ENCODE measurements at places on chromosomes 12 and 14.

- no peak for DNase-seq
Observed at GRCh38 chr12:15015121-15015520, 42.3 kb downstream of the PDE6H start.

DNA sequence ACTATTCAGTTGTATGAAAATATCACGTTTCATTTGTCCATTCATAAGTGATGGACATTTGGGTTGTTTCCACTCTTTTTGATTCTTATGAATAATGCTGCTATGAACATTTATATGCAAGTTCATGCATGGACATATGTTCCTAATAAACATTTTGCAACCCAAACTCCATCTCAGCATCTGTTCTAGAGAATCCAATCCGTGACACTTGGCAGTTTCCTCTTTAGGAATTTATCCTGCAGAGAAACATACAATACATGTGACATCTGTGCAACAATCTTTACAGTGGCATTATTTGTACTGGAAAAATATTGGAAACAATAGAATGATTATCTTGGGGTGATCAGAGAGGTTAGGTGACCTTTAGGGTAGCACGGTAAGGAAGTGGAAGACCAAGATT, 290.8 kb upstream of the SRRM4 start:
- no peak for DNase-seq

GRCh38 chr12:27280412-27280811, 36.3 kb downstream of the STK38L start:
- DNase-seq, result no peak

DNA sequence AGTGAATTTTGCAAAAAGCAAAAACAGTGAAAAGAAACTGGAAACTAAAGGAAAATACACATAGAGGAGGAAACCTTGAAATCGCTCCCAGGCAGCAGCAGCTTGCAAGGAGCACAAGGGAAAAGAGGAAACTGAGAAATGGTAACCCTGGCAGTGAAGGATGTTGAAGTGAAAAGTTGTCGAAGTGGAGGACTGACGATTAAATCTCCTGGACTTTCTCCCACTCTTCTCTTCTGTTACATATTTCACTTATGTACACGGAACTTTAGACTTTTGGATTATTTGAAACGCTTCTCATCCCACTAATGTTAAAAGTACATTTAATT, 388.8 kb upstream of the USP15 start:
- no peak for DNase-seq

GRCh38 chr14:104546591-104547309, 32.8 kb upstream of the C14orf180 start:
- DNase-seq, result no peak

DNA sequence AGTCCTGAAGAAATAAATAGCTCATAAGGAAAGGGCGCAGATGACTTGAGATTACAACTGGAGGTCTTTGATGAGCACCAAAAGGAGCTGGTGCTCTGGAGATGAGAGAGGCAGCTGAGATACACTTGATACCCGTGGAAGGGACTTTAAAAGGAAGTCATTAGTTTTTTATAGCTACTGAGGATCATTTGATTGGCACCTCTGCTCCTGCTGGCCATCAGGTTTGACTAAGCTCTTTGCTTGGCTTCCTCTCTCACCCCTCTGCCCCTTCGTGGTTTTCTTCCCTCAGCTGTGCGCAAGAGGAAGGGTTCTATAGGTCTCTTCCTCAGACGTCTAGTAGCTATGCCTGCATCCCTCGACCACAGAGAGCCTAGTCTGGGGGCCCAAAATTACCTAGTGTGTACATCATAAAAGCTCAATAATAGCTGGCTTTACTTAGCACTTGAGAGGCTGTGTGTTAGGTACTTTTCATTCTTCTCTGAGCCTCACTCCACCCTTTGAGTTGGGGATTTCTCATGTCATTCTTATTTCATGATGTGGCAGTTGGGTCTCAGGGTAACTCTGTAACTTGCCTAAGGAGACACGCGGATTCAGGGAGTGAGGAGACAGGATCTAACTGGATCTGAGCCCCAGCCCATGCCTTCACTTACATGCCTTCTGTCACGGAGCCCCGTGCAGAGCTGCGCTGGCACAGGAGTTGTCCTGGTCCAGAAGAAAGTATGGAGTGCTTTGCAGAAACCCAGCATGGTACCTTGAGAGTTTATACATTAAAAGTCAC, 68.4 kb upstream of the ASPG start:
- no peak for DNase-seq

- DNase-seq, result no peak
Observed at GRCh38 chr12:6204533-6205143, 4.4 kb downstream of the CD9 start.

DNA sequence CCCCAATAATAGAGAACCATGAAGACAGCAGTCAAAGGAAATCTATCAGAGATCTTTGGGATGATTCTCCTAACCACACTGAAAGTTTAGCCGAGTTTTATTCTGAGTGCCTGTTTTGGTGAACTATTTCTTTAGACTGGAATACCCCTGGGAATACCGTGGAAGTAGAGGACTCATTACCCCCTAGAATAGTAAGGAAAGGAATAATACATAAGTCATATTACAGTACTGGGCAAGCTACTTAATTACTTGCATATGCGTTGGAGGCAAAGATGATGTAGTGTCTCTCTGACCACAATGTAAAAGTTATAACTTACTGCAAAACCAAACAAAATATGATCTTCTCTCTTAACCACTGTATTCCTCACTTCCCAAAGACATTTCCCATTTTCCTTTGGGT, 25.5 kb downstream of the ZC2HC1C start:
- no peak for DNase-seq

- no peak for DNase-seq
Observed at GRCh38 chr12:79069009-79069408, 204.4 kb downstream of the SYT1 start.

- no peak for DNase-seq
Observed at GRCh38 chr14:103819503-103820307, 27.7 kb downstream of the PPP1R13B start.

- no peak for DNase-seq
Observed at GRCh38 chr14:59160506-59160905, 28.0 kb upstream of the DAAM1 start.

- no peak for DNase-seq
Observed at GRCh38 chr14:100434911-100435438, 111.8 kb downstream of the SLC25A47 start.

DNA sequence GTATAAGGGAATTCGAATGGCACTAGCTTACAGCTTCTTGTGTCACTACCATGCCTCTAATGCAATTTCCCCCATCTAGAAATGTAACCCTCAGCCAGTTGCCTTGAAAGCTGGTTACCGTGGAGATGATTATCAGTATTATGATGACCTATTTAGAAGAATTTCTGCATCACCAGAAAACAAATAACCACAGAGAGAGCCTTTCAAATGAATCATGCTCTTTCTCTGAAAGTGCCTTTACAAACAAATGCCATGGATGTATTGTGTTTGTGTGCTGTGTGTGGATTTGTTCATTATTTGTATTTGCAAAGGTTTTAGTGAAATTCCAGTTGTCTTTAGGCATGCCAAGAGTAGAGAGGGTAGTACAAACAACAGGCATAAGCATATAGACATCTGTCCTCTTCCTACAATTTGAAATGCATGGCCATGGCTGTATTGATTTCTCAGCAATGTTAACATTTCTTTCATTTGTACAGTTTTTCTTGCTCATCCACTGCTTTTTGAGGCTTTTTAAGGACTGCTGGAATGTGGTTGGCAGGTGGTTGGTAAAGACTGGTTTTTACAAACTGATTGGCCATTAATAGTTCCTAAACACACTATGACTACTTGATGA, 266.5 kb downstream of the PAWR start:
- no peak for DNase-seq

- no peak for DNase-seq
Observed at GRCh38 chr12:15274561-15274967, 47.7 kb upstream of the PTPRO start.

GRCh38 chr12:21456291-21456780, 18.9 kb downstream of the PYROXD1 start:
- DNase-seq, result peak; percentile 72

GRCh38 chr14:35196571-35196970, 74.2 kb downstream of the PRORP start:
- DNase-seq, result peak; percentile 23

DNA sequence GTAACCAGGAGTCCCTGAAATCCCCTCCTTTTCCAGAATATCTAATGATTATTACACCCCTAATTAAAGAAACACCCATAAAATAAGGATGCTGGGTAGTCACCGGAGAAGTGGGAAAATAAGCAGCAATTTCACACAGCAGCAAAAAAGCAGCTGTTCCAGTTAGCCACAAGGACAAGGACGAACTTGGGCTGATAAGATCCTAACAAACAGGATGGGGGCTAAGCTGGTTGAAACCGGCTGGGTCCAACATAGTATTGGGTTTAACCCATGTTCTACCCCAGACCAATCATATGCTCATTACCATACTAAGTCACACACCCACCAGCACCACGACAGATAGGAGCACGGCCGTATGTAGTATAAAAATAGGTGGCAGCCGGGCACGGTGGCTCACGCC, 100.7 kb downstream of the RPL10L start:
- DNase-seq, result no peak

DNA sequence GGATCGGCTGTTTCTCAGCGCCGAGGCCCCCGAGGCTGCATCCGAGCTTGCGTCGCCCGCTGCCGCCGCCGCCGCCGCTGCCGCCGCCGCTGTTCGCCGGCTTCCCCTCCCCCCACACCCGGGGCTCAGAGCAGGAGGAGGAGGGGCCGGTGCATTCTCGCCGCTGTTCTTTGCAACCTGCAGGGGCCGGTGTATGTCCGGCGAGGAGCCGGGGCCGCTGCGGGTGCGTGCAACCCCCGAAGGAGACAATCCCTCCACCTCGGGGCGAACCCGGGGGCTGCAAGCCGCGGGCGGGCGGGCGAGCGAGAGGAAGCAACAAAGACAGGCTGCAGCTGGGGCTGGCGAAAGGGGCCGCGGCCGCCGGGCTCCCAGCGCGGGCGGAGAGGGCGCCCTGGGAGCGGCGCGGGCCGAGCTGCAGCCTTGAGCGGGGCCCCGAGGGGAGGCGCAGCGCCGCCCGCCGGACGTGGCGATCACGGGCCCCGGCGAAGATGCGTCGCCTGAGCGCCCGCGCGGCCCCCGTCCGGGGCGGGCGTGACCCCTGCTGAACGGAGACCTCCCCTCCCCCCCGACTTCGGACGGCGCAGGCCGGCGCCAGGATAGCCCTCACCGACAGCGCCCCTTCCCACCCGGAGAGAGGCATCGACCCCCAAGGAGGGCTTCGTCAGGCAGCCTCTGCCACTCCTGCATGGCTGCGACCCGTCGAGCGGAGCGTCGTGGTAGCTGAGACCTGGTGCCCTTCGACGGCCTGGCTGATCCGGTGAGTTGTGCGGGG, 702 bp downstream of the FAM222A start:
- DNase-seq, result peak; percentile 57

DNA sequence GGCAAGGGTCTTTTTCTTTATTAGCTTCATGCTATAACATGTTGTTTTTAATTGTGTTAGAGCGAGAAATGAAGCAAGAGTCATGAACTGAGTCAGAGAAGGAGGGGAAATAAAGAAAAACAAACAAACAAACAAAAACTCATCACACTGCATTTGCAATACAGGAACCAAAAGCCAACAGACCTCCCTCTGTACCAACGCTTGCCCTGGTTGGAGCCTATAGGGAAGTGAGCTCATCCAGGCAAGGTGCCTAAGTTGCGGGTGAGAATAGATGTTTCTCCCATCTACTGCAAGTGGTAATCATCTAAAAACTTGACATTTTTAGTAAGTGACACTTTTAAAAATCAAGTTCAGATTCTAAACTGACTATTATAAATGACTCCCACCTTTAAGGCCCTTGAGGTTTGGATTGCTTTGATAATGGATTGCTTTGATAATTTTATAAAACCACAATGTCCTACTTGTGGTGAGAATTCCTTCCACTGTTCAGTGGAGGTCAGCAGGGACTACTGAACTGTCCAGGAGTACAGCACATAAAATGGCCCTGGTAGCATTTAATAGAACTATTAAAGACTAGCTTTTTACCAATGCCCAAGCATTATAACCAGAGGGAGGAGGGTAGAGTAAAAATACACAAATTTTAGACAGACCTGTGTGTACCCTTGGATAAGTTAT, 31.3 kb downstream of the SLC38A1 start:
- no peak for DNase-seq

- no peak for DNase-seq
Observed at GRCh38 chr14:94019329-94019728, 6.8 kb upstream of the OTUB2 start.

- no peak for DNase-seq
Observed at GRCh38 chr12:4112290-4112689, 161.3 kb upstream of the CCND2 start.

- peak; percentile 23 for DNase-seq
Observed at GRCh38 chr12:128914908-128915563, 61.8 kb downstream of the GLT1D1 start.

DNA sequence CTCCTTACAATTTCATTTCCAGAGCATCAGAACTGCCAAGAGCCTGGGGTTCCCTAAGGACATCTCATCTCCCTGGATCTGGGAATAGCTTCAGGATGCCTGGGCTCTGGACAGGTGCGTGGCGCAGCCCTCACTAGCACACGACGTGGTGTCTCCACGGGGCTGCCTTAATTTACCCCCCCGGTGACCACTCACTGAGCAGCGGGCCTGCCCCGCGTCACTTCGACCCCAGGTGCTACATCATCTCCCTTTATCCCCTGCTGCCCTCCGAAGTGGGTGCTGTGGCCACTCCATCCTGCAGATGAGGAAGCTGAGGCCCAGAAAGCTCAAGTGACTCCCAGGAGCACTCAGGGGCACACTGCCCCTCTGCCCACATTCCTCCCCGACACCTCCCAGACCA, 177.8 kb upstream of the SFSWAP start:
- no peak for DNase-seq

DNA sequence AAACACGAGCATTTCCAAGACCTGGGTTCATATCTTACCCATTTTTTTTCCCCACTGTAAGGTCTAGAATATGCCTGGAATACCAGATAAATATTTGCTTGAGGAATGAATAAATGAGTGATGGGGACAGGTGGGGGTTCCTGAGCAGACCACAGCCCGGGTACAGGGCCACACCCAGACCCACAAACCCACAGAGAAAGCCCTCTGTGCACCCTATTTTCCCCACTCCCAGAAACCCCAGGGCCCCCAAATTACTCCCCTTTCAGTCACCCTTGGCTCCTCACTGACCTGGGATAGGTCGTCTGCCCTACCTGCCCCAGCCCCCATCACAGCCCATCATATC, 66.5 kb upstream of the DDX11 start:
- no peak for DNase-seq

DNA sequence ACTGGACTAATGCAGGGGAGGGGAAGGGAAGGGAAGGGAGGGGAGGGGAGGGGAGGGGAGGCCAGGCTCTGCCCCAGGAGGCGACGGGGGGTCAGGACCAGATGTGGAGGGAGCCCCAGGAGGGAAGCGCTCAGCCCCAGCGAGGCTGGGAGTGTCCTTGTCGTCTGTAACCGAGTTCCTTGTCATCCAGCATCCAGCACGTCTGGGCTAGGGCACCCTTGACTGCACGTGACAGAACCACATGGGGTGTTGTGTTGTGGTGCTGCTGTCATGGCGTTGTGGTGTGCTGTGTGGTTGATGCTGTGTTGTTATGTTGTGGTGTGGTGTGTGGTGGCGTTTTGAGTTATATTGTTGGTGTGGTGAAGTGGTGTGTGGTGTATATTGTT, 28.4 kb upstream of the SFSWAP start:
- peak; percentile 49 for DNase-seq

Data from CD4-positive, alpha-beta T cell treated with Interleukin-12 subunit alpha and Interleukin-12 subunit beta, for 1 hour (primary cell).